LoVo (cell line): ENCODE measurements at places on chromosomes 12 and 14.
A peak's percentile ranks its signal among the peaks of the same experiment; 100 is the strongest.

DNA sequence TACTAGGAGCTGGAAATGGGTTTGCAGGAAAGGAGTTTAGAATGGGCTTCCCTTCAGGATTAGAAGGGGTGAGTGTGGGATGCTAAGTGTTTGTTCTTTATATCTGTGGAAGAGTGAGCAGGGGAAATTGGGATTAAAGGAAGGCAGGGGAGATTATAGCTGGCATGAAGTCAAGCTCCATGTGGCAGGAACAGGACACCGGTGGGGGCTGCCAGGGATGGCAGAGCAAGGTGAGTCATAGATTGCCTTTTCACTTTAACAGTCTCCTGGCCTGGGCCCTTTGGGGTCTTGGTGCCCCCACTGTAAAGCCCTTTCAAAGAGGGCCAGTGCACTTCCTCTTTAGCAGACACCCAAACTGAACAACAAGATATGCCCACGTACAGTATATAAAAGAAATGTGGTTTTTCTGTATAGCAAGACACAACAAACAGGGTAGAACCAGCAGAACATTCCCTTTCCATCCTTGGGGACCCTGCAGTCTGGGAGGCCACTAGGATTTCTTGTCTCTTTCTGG is 23.1 kb upstream of the FBXO21 start:
- no peak for DNase-seq

- no peak for DNase-seq
These were observed 183.9 kb downstream of the MYRFL start for GRCh38 chr12:70008944-70009343.

GRCh38 chr12:25719505-25719904 is 166.4 kb upstream of the LMNTD1 start:
- DNase-seq = no peak

- no peak for DNase-seq
These were observed 34.2 kb downstream of the DAO start for GRCh38 chr12:108914121-108914531.

- peak; percentile 36 for DNase-seq
These were observed 20.0 kb downstream of the CRACR2A start for GRCh38 chr12:3732901-3733300.

- no peak for DNase-seq
These were observed 331.4 kb downstream of the MED13L start for GRCh38 chr12:115946092-115946491.

GRCh38 chr12:118618695-118619094 is 242.3 kb downstream of the SUDS3 start:
- DNase-seq = no peak

- DNase-seq = no peak
These were observed 339.2 kb downstream of the ACSS3 start for GRCh38 chr12:81417056-81417455.

GRCh38 chr14:55347748-55348147 is 63.9 kb downstream of the ATG14 start:
- DNase-seq = no peak

GRCh38 chr12:127803545-127803944 is 463.4 kb upstream of the TMEM132C start:
- no peak for DNase-seq

DNA sequence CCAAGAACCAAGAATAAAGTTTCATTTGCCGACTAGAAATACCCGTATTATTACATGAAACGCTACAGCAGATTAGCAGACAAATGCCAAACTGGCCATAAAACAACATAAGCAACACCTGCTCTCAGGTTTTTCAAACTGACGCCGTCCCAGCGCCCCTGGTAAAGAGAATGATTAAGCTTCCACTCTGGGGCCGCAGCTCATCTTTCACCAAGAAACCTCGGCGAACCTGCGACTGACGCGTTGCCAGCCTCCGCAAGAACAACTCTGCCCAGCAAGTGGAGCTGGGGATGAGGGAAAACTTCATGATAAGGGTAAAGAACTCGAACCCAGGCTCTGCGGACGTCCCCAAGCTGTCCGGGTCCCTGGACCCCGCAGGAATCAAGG is 530 bp downstream of the ARL1 start:
- DNase-seq = peak; percentile 24

DNA sequence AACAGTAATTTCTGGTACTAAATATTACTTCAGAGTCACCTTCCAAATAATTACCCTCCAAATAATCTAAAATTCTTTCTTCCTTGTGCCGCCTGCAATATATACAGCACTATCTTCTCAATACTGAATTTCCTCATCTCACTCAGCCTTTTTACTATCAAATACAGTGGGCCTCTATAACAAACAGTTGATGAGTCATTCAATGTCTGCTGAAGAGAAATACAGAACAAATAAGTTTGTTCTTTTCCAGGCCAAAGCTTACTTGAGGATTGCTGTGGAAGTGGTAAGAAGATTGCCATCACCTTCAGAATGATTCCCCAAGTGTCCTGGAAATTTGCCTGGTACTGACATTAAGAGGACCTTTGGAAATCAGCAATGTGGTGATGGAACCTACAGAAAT is 218.2 kb upstream of the ARHGAP5 start:
- no peak for DNase-seq
